ENCODE measurements at places on chromosomes 13 and 19. TPM values are rescaled to one million over a fixed set of nuclear protein-coding genes. Genes with fewer than 3 reads are reported as not detected.

The RFPL4AL1 gene
- polyA plus RNA-seq, result not detected

The CC2D1A gene
- 66.5 TPM for polyA plus RNA-seq

DNA sequence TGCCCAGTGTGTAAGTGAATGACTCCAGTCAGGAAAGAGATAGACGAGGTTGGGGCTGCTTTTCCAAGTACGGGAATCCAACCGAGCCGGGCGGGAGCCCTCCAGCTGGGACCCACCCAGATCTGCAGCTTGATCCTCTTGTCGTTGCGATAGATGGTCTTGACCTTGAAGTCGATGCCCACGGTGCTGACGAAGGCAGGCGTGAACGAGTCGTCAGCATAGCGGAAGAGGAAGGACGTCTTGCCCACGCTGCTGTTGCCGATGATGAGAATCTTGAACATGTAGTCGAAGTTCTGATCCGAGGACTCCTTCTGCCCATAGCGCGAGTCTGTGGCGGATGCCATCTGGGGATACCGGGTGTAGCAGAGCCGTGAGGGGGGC, 1.5 kb downstream of the RAB3A start:
- H3K4me1 ChIP-seq, result peaks cover 22% of the 10 kb centered on the region
- no peak overlapping the region for H3K27ac ChIP-seq
- H3K4me3 ChIP-seq, result peak overlapping the region; percentile 78

DNA sequence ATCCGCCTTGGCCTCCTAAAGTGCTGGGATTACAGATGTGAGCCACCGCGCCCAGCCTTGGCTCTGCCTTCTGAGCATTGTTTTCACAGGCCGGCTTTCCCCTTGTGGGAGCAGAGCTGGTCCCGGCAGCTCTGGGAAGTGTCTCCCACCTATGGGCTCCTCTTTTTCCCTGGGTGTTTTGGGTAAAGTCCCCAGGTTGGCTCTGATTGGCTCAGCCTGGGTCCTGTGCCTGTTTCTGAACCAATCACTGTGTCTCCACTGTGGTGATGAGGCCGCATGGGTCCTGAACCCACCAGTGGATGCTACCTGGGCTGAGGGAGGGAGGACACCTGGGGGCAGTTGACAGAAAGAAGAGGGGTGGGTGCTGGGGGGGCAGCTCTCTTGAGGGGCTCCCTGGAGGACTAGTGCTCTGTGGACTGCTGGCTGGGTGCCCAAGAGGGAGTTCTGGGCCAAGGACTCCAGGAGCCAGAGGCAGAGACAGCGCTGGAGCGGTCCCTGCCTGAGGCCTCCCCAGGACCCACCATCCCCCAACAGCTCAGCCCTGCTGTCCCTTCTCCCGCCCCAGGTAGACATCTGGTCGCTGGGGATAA, 19.6 kb upstream of the NCCRP1 start:
- H3K27ac ChIP-seq, result no peak overlapping the region
- no peaks in the 10 kb centered on the region for H3K4me1 ChIP-seq
- peaks cover 96% of the 10 kb centered on the region for H3K36me3 ChIP-seq
- no peak for DNase-seq
- H3K4me3 ChIP-seq, result no peak overlapping the region

DNA sequence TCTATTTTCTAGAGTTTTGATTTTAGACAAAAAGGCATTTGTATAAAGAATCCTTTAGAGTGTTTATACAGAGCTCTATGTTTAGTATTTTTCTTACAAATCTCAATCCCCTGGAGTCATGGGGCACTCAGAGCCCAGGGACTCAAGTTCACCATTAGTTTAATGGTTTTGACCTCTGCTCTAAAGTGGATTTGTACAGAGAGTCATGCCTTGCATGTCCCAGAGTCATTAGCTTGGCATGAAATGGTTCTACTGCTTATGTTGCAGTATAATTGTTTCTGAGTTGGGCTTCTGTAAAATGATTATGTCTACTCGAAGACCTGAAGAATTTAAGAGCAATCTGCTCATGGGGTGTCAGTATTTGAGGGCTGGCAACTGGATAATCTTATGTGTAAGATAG, 406.2 kb downstream of the DLEU7 start:
- no peaks in the 10 kb centered on the region for H3K4me1 ChIP-seq
- H3K27me3 ChIP-seq, result no peaks in the 10 kb centered on the region
- no peak for DNase-seq
- H3K36me3 ChIP-seq, result no peaks in the 10 kb centered on the region
- H3K4me3 ChIP-seq, result no peak overlapping the region

The SBK2 gene
- not detected for polyA plus RNA-seq

DNA sequence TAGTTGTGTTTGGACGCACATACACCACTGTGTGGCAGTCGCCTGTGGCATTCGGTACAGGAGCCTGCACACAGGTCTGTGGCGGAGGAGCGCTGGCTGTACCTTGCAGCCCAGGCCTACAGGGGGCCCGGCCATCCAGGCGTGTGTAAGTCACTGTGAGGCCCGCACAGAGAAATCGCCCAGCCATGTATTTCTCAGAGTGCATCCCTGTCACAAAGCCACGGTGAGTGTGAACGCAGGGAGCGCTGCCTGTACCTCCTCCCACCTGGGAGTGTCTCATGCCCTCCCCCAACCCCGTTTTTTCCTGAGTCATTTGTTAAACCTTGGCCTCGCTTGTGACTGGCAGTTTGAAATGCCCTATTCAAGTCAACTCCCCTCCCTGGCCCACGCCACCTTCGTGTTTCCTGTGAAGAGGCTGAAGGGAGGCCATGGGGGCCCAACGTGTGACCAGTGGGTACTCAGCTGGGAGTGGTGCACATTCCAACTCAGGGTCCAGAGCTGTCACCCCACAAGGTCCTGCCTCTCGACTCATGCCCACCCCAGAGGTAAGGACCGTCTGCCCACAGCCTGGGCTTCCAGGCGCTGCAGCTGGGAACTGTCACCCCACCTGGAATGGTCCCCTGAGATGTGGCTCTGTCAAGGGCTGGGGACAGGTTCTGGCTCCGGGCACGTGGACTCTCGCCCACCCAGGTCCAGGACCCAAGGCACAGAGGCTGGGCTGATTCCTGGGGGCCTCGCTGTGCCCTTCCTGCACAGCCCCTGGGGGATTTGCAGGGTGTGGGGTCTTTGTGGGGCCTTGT, 11.6 kb upstream of the RASA3 start:
- peaks cover 4% of the 10 kb centered on the region for H3K4me1 ChIP-seq
- H3K36me3 ChIP-seq, result no peaks in the 10 kb centered on the region
- no peaks in the 10 kb centered on the region for H3K27me3 ChIP-seq
- no peak overlapping the region for H3K27ac ChIP-seq
- no peak overlapping the region for H3K4me3 ChIP-seq
- DNase-seq, result no peak

The APOE gene
- polyA plus RNA-seq, result 14.1 TPM

The SIGLEC10 gene
- 1.3 TPM for polyA plus RNA-seq

DNA sequence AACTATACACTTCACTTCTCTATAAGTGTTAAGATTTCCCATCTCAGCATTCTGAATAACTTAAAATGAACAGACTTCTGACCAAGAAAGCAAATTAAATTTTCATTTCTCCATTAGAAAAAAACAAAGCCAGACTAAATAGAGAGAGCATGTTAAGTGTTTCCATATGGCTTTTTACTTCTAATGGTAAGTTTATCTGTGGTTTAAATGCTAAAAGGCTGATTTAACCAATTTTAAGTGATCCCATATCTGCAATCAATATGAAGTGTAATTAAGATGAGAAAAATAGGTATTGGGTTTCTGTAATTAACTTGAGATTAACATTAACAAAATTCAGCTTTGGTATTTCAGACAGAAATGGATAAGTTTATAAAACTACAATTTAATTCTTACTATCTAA, 107.8 kb downstream of the ELF1 start:
- no peak overlapping the region for H3K4me3 ChIP-seq
- no peak for DNase-seq
- H3K4me1 ChIP-seq, result no peaks in the 10 kb centered on the region
- no peaks in the 10 kb centered on the region for H3K27me3 ChIP-seq
- H3K36me3 ChIP-seq, result peaks cover 9% of the 10 kb centered on the region
- H3K27ac ChIP-seq, result no peak overlapping the region

DNA sequence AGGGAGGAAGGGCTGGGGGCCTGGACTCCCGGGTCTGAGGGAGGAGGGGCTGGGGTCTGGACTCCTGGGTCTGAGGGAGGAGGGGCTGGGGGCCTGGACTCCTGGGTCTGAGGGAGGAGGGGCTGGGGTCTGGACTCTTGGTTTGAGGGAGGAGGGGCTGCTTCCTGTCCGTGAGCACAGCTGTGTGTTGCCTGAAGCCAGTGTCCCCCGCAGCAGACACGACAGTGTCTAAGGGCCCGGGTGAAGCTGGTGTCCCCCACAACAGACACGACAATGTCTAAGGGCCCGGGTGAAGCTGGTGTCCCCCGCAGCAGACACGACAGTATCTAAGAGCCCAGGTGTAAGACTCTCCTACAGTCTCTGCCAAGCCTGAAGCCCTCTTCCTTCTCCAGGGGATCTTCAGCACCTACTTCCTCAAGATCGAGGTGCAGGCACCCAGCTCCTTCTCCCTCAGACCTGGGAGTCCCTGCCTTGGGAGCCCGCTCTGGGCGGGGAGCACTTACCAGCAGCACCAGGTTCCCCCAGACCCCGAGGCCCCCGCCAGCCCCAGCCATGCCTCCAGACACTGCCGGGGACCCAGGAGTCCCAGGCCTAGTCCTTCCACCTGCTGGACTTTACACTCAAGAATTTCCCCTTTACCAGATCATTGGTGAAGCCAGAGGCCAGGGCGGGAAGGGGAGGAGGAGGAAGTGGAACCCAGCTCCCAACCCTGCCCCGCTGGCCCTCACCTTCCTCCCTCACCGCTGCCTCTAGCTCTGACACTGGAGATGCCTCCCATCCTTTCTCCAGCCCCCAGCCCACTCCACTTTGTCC, at the start of gene PTPRH:
Gene PTPRH (minus strand): TSS at position 622 of the 813 bp plus-strand sequence. CDS start 68 bp downstream, at position 554.
- H3K4me1 ChIP-seq, result no peaks in the 10 kb centered on the region
- peak within 1 kb of the TSS; percentile 4 for H3K4me3 ChIP-seq
- H3K36me3 ChIP-seq, result peaks cover 4% of the 10 kb centered on the region
- H3K27me3 ChIP-seq, result no peaks in the 10 kb centered on the region

The SAFB gene
- polyA plus RNA-seq, result 44.0 TPM

The TMPRSS9 gene
- polyA plus RNA-seq, result 0.54 TPM

The ARRDC2 gene
- 31.5 TPM for polyA plus RNA-seq

GRCh38 chr19:5356428-5356827, 15.8 kb upstream of the PTPRS start:
- no peaks in the 10 kb centered on the region for H3K4me1 ChIP-seq
- no peak for DNase-seq
- no peak overlapping the region for H3K4me3 ChIP-seq

GRCh38 chr13:75628801-75629200, 7.3 kb upstream of the LMO7 start:
- H3K4me1 ChIP-seq, result no peaks in the 10 kb centered on the region
- H3K27me3 ChIP-seq, result no peaks in the 10 kb centered on the region
- H3K36me3 ChIP-seq, result peaks cover 3% of the 10 kb centered on the region

The ZNF787 gene
- 30.2 TPM for polyA plus RNA-seq

The CFD gene
- polyA plus RNA-seq, result 36.2 TPM

- no peak overlapping the region for H3K4me3 ChIP-seq
- H3K36me3 ChIP-seq, result peaks cover 8% of the 10 kb centered on the region
- no peak for DNase-seq
Measured at GRCh38 chr19:51573331-51573730, 2.2 kb downstream of the ZNF175 start.

The TMEM255B gene
- not detected for polyA plus RNA-seq

GRCh38 chr19:53101518-53101917, 1.7 kb downstream of the ZNF160 start:
- H3K27ac ChIP-seq, result peak overlapping the region; percentile 100
- H3K36me3 ChIP-seq, result peaks cover 28% of the 10 kb centered on the region
- H3K27me3 ChIP-seq, result no peaks in the 10 kb centered on the region
- no peak for DNase-seq

DNA sequence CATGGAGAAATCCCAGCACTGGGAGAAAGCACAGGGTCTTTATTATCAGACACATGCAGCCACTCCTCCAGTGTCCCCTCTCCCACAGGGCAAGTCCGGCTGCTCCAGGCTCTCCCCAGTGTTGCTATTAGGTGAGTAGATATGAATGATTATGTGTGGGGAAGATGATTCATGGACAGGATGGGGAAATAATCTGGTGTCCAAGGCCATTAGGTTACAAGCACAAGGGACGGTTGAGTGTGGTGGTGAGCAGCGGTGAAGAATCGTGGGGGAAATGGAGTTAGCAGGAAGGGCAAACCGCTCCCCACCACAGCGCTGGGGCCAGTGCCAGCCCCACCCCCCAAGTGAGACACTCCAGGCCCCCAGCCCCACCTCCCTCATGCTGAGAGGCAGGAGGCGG, 19.0 kb downstream of the CD177 start:
- no peaks in the 10 kb centered on the region for H3K36me3 ChIP-seq
- no peak overlapping the region for H3K27ac ChIP-seq
- no peaks in the 10 kb centered on the region for H3K4me1 ChIP-seq
- no peak for DNase-seq
- no peak overlapping the region for H3K4me3 ChIP-seq
- H3K27me3 ChIP-seq, result no peaks in the 10 kb centered on the region

GRCh38 chr19:29735829-29736228, 20.8 kb upstream of the C19orf12 start:
- H3K4me3 ChIP-seq, result no peak overlapping the region
- H3K27ac ChIP-seq, result no peak overlapping the region
- no peak for DNase-seq
- H3K36me3 ChIP-seq, result no peaks in the 10 kb centered on the region
- H3K27me3 ChIP-seq, result peaks cover 2% of the 10 kb centered on the region

DNA sequence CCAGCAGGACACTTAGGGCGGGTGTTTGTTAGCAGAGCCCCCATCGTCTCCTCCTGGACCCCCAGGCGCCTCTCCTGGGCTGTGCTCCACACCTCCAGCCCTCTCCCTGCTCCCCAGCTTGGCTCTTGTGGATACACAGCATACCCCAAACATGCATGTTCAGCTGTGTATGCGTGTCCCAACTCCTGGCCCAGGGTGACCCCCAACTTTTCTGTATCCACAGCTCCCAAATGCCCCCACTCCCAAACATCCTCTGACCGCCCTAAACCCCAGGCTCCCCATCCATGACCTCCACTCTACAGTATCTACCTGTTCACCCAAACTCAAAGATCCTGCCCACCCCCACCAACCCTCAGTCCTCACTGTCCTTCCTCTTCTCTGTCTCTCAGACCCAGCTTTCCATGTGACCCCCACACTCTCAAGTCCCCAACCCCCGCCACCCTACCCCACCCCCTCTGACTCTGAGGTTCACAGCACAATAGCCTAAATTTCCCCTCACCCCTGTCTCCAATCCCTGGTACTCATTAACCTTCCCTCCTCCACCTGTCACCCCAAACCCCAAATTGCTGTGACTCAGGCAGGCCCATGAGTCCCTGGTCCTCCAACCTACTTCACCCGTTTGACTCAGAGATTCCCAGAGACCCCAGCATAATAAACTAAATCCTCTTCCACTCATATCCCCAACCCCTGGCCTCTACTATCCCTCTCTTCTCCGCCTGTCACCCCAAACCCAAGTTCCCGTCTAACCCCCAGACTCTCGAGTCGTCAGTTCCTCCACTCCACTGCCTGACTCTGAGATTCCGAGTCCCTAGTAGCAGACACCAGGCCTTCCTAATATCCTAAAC, 968 bp downstream of the UBE2M start:
- H3K4me1 ChIP-seq, result peaks cover 4% of the 10 kb centered on the region
- peak overlapping the region; percentile 65 for H3K4me3 ChIP-seq
- H3K36me3 ChIP-seq, result peaks cover 3% of the 10 kb centered on the region
- H3K27me3 ChIP-seq, result no peaks in the 10 kb centered on the region
- H3K27ac ChIP-seq, result peak overlapping the region; percentile 99

The NAXD gene
- 30.1 TPM for polyA plus RNA-seq

GRCh38 chr13:114088863-114089262, 43.6 kb downstream of the RASA3 start:
- H3K27ac ChIP-seq, result no peak overlapping the region
- H3K4me1 ChIP-seq, result no peaks in the 10 kb centered on the region
- no peaks in the 10 kb centered on the region for H3K36me3 ChIP-seq
- H3K4me3 ChIP-seq, result no peak overlapping the region
- no peaks in the 10 kb centered on the region for H3K27me3 ChIP-seq

GRCh38 chr13:100689191-100689590, 14.6 kb upstream of the TMTC4 start:
- no peak for DNase-seq
- peaks cover 3% of the 10 kb centered on the region for H3K27me3 ChIP-seq
- no peaks in the 10 kb centered on the region for H3K36me3 ChIP-seq
- H3K4me1 ChIP-seq, result no peaks in the 10 kb centered on the region
- H3K4me3 ChIP-seq, result no peak overlapping the region
- H3K27ac ChIP-seq, result no peak overlapping the region

The ZNF574 gene
- polyA plus RNA-seq, result 16.9 TPM

All from small intestine (tissue), 16 donors.